ENCODE measurements at places on chromosomes 11 and 22. TPM values are rescaled to one million over a fixed set of nuclear protein-coding genes. Genes with fewer than 3 reads are reported as not detected.
A peak's percentile ranks its signal among the peaks of the same experiment; 100 is the strongest.

DNA sequence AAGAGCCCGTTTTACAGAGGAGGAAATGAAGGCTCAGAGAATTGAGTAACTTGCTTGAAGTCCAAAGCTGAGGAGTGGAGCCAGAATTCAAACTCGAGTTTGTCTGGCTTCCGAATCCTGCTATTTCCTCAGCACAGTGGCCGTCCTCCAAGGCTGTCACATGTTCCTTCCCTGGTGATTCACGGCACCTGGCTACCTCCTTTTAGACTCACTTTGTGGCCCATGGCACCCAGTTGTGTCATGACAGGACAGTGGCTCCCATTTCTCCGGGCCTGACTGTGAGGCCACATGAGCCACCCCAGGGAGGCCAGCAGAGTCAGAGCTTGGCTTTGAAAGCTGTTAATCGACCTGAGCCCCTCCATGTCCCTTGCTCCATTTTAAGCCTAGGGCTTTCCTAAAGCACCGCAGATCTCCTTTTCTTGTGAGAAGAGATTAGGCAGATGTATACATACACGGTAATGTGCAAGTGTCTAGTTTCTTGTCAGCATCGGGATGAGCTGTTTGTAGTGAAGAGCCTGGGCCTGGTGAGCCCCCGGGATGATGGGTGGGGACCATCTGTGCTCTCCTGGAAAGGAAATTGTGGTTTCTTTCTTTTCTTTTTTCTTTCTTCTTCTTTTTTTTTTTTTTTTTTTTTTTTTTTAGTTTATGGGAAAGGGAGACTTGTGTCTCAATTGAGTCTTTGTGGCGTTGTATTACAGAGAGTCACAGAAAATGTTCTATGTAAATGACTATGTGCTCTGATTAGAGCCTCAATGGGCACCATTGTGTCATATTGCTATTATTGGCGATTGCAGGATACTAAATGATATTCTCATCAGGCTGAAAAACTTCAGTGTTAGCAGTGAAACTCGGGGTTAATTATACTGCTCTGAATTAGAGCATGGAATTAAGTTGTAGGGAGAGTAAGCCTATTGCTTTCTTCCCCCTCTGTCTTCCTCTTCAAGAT, 54.8 kb downstream of the PTPRJ start:
- DNase-seq = peak; percentile 39

RAB38 gene
- 0.53 TPM for polyA plus RNA-seq

GRCh38 chr11:67438158-67438902, 848 bp upstream of the PTPRCAP start:
- DNase-seq = no peak

MS4A4A gene
- polyA plus RNA-seq = 9.4 TPM

Measured in forelimb muscle (tissue), 1 donor.